ENCODE measurements at places on chromosomes 5 and 9.

DNA sequence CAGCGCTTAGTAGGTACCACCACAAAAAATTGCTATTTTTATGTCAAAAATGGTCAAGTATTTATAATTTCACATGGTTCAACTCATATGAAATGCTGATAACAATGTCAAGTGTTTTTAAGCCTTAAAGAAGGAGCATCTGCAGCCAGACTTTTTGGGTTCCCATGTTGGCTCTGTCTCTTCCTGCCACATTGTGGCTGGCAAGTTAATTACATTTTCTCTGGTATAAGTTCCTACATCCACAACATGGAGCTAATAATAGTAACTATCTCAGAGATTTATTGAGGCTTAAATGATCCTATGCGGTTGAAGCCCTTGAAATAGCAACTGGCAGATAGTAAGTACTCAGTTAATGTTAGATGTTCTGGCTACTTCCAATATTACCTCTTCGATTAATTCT, 5.4 kb downstream of the ATP10B start:
- no peak for DNase-seq

GRCh38 chr5:151966046-151966445, 41.4 kb upstream of the GLRA1 start:
- DNase-seq = no peak

DNA sequence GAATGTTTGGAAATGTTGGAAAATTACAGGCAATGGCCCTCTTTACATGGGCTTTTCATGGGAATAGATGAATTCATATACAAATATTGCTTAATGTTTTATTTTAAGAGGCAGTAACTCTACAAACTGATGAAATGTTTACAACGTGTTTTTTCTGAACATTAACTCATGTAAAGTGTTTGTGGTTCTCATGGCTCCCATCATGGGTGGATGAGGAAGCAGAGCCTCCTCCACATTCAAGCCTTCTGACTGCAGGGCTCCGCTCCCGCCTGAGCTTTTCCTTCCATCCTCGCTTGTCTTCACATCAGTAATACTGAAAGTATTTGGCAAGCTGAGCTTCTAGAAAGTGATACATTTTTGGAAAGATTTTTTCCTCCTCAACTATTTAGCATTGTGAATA, 204.2 kb downstream of the ARHGAP26 start:
- DNase-seq = no peak

GRCh38 chr5:10602031-10602806, 38.3 kb downstream of the ANKRD33B start:
- DNase-seq = no peak

GRCh38 chr9:28502741-28503140, 929.5 kb upstream of the C9orf72 start:
- no peak for DNase-seq

DNA sequence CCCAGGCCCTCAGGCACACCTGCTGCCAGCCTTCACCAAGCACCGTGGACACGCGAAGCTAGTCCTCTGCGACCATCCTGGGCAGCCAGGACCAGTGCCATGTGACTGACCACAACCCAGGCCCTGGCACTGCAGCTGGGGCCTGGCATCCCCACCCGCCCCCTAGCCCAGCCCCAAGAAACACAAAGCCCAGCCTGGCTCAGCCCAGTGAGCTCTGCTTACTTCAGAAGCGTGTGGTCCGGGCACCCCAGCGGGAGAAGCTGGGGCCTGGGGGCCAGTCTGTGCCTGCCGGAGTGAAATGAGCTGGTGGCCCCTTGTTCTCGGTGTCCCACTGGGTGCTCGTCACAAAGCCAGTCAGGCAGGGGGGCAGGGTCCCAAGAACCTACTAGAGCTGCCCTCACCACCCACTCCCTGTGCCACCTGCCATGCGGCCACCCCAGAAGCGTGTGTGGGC, 87.9 kb downstream of the KCNT1 start:
- no peak for DNase-seq

GRCh38 chr9:110252509-110253139, 3.7 kb downstream of the TXN start:
- no peak for DNase-seq

- DNase-seq = no peak
Observed at GRCh38 chr9:127406799-127407491, 10.0 kb downstream of the SLC2A8 start.

DNA sequence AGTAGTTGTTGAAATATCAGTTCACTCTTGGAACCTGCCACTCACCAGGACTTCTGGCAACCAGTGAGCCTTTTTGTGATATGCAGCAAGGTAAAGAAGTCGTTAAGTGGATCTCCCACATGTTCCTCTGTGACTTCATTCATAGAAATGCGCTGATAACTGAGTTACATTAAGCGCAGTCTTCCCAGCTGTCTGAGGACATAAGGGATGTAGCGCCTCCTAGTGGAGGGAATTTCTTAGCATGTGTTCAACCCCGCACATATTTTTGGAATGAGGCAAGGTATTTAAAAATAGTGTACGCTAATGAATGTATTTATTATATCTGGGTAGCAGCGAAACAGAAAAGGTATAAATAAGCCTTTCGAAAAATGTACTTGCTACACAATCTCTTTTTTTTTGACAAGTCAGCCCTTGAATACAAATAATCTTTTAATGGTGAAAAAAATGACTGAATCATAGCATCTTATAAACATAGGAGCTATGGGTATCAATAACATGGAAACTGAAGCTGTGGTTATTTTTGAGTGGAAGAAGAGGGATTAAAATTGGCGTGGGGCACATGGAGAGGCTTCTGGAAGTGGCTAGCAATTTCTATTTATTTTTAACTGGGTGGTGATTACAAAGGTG, 38.0 kb downstream of the PALM2AKAP2 start:
- no peak for DNase-seq

DNA sequence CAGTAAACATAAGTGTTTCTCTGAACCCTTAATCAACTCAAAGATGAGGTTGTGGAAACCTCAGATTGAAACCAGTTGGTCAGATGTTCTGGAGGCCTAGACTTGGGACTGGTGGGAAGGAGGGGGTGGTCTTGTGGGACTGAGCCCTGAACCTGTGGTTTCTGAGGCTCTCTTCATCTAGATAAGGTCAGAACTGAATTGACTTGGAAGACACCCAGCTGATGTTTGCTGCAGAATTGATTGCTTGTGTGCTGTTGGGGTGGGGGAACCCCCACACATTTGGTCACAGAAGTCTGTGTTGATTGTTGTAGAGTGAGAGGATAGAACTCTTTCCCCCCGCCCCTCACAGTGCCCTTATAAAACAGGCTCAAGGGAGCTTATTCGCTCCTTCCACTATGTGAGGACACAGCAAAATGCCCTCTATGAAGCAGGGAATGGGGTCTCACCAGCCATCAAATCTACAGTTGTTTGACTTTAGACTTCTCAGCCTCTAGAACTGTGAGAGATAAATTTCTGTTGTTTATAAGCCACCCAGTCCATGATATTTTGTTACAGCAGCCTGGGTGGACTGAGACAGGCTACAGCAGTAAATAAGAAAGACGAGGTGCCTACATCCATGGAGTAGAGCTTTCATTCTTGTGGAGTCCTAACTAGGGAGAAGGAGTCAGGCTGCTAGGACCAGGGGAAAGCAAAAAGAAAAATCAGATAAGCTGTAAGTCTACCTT, 25.7 kb upstream of the UGCG start:
- DNase-seq = no peak

GRCh38 chr9:128553728-128554127, 1.3 kb downstream of the SPTAN1 start:
- no peak for DNase-seq

- DNase-seq = no peak
Observed at GRCh38 chr9:4762886-4763541, 22.0 kb upstream of the AK3 start.

- no peak for DNase-seq
Observed at GRCh38 chr5:118705959-118706667, 282.2 kb downstream of the DTWD2 start.

DNA sequence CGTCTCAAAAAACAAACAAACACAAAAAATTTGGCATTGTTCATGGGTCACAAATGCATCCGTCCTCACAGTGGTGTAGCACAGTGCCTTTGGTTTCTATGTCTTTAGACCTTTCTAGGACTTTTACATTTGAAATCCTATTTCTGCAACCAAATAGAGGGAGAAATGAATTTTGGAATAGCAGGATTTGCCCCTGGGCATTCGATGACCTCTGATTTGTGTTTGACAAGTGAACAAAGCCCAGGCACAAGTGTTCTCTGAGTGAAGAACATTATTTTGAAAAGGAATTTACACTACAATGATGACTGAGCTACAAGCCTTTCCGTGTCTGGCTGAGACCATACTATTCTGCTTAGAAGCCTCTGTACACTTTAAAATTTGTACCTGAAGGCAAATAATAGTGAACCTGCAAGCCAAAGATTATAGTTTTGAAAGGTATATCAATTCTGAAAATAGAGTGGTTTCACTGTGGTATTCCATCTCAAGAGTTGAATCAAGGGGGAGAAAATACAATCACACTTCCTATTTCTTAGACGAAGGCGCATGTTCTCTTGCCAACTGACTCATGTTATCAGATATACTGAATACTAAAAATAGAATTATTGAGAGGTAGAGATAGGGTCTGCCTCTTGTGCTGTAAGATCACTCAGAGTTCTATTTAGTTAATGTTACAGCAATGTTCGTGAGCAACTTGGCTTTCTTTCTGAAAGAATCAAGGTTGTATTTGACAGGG, 297.6 kb downstream of the KDM4C start:
- DNase-seq = no peak

- DNase-seq = no peak
Observed at GRCh38 chr5:161256957-161257356, 289.6 kb downstream of the GABRB2 start.

DNA sequence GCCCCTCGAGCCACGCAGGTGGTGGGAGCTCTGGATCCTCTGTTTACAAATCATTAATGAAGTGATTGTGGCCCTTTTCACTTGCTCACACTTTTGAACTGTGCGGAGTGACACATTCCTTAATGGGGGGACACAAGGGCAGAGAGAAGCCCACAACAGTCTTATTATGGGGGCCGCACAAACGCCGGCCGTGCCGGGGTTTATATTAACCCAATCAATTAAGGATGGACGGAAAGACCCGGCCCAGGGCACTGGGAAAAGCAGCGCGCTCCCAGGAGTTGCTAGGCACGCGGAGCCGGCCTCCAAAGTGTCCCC, 634.8 kb downstream of the IRX1 start:
- no peak for DNase-seq

DNA sequence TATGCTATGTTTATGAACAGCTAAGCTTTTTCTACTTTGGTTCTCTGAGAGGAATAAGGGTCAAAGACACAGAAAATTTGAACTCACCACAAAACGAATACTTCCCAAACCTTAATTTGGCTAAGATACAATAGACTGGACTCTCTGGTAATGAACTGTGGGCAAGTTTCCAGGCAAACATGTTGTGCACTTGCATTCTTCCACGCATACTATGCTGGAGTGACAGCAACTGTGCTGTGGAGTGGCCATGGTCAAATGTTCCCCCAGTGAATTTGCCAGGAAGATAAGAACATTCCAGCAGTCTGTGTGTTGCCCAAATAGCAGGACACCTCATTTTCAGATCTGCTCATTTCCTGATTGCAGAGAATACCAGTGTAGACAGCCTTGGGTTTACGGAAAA, 275.3 kb upstream of the IL12B start:
- no peak for DNase-seq
